Stimulated activated CD4-positive, alpha-beta T cell treated with anti-CD3 and anti-CD28 coated beads, TNF-alpha, amount 100 ng/mL, for 4 hours (primary cell): ENCODE measurements at places on chromosomes 2 and 18.

- no peak for DNase-seq
These were observed 88.8 kb downstream of the KYNU start for GRCh38 chr2:142966284-142966683.

GRCh38 chr18:56803051-56803450 lies 151.9 kb downstream of the WDR7 start:
- DNase-seq: no peak

- DNase-seq: no peak
These were observed 234.8 kb downstream of the ALPK2 start for GRCh38 chr18:58394046-58394445.

DNA sequence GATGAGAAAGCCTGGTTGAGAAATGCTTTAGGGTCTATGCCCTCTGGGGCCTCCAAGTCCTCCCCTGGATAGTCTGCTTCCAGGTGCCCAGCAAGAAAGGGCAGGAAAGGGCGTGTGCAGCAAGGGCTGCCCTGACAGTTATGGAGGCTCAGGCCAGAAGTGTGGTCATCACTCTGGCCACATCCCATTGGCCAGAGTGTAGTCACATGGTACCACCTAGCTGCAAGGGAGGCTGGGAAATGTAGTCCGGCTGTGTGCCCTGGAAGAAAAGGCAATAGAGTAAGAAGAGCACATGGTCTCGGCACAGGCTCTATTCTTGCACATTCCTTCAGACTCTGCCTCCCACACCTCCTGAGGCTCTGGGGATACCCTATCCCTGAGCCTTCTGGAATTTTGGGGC lies 35.7 kb downstream of the ODC1 start:
- no peak for DNase-seq

DNA sequence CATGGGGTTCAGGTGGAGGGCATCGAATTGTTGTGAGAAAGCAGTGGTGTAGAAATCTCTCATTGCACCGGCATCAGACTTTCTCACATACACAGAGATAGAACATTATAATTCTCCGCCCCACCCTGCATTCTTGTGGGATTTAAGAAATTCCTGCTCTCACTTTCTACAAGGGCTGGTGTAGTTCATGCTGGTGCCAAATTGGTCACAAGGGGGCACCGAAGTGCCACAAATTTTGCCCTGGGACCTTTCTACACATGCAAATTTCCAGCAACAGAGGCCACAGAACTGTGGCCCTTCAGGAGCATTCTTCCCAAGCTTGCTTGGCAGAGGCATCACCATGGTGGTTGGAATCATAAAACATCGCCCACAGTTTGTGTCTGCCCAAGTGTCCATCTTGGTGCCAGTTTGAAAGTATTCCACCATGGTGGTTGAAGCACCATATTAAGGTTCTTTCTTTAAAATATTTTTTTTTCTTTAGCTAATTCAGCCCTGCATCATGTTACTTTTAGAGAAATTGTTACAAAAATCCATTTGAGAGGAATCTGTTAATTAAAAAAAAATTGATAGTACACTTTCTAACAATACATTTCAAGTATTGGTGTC lies 521.2 kb upstream of the FANCL start:
- DNase-seq: no peak
